ENCODE measurements at places on chromosomes 6 and 20. TPM values are rescaled to one million over a fixed set of nuclear protein-coding genes. Genes with fewer than 3 reads are reported as not detected.
A peak's percentile ranks its signal among the peaks of the same experiment; 100 is the strongest.

- no peaks in the 10 kb centered on the region for H3K27me3 ChIP-seq
- no peaks in the 10 kb centered on the region for H3K4me1 ChIP-seq
- H3K27ac ChIP-seq = no peak overlapping the region
- no peak for DNase-seq
Observed at GRCh38 chr6:138821519-138821918, 25.6 kb downstream of the ECT2L start.

DNA sequence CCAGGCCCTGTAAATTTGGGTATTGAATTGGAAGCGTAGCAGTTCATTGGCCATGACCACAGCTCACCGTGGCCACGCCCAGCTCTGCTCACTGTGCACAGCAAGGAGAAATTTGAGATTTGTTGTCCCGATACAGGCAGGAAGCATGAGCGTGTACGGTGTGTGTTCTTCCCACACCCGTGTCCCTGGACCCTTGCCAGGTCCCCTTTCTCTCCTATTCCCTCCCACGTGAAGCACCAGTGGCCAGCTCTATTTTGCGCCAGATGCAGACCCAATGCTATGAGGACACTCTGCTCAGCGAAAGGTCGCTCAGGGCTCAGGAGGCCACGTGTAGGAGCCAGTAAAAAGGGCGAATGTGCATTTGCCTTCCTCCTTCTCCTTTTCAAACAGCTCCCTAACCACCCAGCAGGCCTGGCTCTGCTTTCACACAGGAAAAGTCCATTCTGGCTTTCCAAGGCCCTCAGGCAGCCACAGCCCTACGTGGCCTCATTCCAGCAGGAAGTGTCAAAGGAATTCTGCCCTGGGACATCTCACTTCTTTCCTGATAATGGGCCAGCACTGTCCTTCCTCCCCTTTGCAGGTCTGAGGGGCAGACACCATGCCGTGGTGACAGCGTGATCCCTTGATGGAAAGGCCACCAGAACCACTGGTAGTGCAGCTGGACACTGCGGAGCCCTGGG is 499.2 kb upstream of the CDH4 start:
- no peak overlapping the region for H3K4me3 ChIP-seq
- no peaks in the 10 kb centered on the region for H3K4me1 ChIP-seq
- H3K27me3 ChIP-seq = no peaks in the 10 kb centered on the region

DNA sequence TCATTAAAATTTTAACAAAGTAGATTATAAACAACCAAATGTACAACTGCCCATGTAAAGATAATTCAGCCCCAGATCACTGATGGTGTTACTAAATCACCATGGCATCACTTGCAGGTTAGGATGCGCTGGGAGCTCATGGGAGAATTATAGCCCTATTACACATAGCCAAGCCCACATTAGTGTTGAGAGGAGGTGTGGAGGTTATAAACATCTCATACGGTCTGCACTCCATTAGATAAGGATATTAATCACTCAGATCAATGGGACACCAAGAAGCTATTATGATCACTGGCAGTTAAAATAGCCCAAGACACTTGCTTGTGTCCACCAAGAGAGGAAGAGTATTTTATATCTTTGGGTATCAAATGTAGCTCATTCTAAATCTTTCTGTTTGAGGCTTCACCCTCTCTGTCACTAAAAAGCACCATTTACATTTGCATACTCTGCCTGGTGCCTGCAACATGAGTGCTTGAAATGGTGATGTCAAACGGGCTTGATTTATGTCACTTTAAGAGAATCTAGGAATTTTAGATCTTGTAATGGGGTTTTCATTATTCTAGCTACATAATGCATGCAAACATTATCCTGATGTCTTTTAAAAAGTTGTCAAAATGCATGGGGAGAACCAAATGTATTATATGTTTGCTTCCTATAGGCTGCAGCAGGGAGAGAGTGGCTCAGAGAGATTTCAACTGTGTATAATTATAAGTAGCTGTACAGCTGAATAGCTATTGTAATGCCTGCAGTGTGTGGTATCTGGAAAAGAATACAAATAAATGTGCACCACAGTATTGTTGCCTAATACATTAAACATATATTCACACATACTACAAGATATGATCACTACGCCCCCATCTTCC is 654.1 kb upstream of the MARCKS start:
- H3K36me3 ChIP-seq = no peaks in the 10 kb centered on the region
- peak; percentile 45 for DNase-seq
- no peak overlapping the region for H3K4me3 ChIP-seq
- no peaks in the 10 kb centered on the region for H3K27me3 ChIP-seq

DNA sequence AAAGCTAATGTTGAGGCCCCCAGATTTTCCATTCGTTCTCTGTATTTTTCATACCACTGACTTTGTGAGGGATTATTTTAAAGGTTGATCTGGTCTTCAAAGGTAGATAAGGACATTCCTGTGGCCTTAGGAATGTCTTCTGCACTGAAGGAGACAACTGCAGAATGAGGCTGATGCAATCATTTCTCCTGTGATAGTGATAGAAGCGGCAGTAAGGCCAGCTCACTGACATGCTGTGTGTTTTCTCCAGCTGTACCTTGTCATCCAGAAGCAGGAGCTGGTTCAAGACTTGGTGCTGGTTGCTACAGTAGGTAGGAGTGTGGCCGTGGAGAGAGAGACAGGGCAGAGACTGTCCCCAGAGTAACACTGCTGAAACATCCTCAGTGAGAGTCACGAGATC is 53.8 kb downstream of the DCBLD1 start:
- H3K4me3 ChIP-seq = no peak overlapping the region
- H3K36me3 ChIP-seq = no peaks in the 10 kb centered on the region
- no peak overlapping the region for H3K27ac ChIP-seq
- DNase-seq = no peak
- no peaks in the 10 kb centered on the region for H3K4me1 ChIP-seq

DNA sequence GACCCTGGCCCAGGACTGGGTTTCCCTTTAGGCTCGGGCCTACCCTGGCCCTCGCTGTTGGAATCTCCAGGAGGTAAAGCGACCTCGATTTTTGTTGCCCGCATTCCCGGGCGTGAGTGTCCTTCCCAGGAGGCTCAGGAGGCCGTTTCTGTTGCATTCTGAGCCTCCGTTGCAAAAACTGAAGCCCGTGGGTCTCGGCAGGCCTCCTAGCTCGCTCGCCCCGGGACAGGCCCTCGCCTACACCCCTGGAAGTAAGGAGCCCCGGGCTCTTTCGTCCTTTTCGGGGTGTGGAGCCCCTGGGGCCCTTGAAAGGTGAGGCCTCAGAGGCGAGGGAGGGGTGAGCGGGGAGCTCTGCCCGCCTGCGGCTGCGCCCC is 2.3 kb downstream of the NR2E1 start:
- H3K36me3 ChIP-seq = no peaks in the 10 kb centered on the region
- peaks cover 26% of the 10 kb centered on the region for H3K4me1 ChIP-seq
- H3K27me3 ChIP-seq = peaks cover 100% of the 10 kb centered on the region
- no peak for DNase-seq
- H3K27ac ChIP-seq = no peak overlapping the region

DNA sequence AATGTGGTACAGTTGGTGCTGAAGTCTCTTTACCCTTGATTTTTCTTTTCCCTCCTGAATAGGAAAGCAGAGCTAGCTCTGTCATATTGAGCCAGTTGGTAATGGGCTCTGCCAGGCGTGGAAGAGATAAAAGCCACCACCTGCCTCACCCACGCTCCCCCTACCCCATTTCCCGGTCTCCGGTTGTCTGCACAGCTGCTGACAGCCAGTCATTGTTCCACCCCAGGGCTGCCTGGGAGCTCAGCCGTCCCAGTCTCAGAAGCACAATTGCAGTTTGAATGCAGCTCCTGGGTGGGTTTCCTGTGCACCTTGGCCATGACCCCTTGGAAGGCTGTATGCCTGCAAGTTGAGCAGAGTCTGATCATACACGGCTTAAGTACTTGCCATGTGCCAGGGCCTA is 675.2 kb upstream of the FLRT3 start:
- no peak overlapping the region for H3K4me3 ChIP-seq
- no peaks in the 10 kb centered on the region for H3K4me1 ChIP-seq
- no peak for DNase-seq
- H3K36me3 ChIP-seq = no peaks in the 10 kb centered on the region
- no peaks in the 10 kb centered on the region for H3K27me3 ChIP-seq

GRCh38 chr6:159117046-159117445 is 52.2 kb upstream of the FNDC1 start:
- no peaks in the 10 kb centered on the region for H3K36me3 ChIP-seq
- H3K4me1 ChIP-seq = no peaks in the 10 kb centered on the region
- no peaks in the 10 kb centered on the region for H3K27me3 ChIP-seq
- no peak for DNase-seq
- no peak overlapping the region for H3K27ac ChIP-seq

GRCh38 chr6:1778686-1779235 is 169.0 kb downstream of the FOXC1 start:
- H3K27ac ChIP-seq = no peak overlapping the region
- no peaks in the 10 kb centered on the region for H3K27me3 ChIP-seq
- no peak for DNase-seq
- H3K4me1 ChIP-seq = no peaks in the 10 kb centered on the region
- H3K36me3 ChIP-seq = no peaks in the 10 kb centered on the region

- H3K27ac ChIP-seq = no peak overlapping the region
- no peak overlapping the region for H3K4me3 ChIP-seq
- no peak for DNase-seq
- no peaks in the 10 kb centered on the region for H3K36me3 ChIP-seq
Observed at GRCh38 chr6:155830531-155830930, 374.9 kb upstream of the NOX3 start.

DNA sequence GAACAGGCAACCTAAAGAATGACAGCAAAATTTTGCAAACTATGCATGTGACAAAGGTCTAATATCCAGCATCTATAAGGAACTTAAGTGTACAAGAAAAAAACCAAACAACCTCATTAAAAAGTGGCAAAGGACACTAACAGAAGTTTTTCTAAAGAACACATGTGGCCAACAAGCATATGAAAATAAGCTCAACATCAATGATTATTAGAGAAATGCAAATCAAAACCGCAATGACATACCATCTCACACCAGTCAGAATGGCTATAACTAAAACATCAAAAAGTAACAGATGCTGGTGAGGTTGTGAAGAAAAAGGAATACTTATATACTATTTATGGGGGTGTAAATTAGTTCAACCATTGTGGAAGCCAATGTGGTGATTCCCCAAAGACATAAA is 5.5 kb downstream of the RFPL4B start:
- H3K4me3 ChIP-seq = no peak overlapping the region
- no peaks in the 10 kb centered on the region for H3K4me1 ChIP-seq
- no peak overlapping the region for H3K27ac ChIP-seq
- no peak for DNase-seq
- H3K36me3 ChIP-seq = no peaks in the 10 kb centered on the region

Gene BPIFA1
- total RNA-seq = not detected

Gene SLC17A3
- total RNA-seq = not detected

Gene PRDM1
- not detected for total RNA-seq

Gene WFDC12
- not detected for total RNA-seq

Gene SIM1
- total RNA-seq = 0.22 TPM

Gene RRAGD
- total RNA-seq = 10.6 TPM

Gene AGER
- 18.8 TPM for total RNA-seq

Gene OR2J3
- not detected for total RNA-seq
